NCI-H510A treated with DMSO at 0.1 percent for 48 hours (cell line): ENCODE measurements at places on chromosomes 2 and 18.

GRCh38 chr2:219433666-219434467 is 776 bp upstream of the SPEG start:
- DNase-seq: no peak

GRCh38 chr2:4673025-4673489 is 969.7 kb downstream of the DCDC2C start:
- DNase-seq: peak; percentile 74

- no peak for DNase-seq
Measured at GRCh38 chr2:179654806-179655205, 206.6 kb downstream of the ZNF385B start.

DNA sequence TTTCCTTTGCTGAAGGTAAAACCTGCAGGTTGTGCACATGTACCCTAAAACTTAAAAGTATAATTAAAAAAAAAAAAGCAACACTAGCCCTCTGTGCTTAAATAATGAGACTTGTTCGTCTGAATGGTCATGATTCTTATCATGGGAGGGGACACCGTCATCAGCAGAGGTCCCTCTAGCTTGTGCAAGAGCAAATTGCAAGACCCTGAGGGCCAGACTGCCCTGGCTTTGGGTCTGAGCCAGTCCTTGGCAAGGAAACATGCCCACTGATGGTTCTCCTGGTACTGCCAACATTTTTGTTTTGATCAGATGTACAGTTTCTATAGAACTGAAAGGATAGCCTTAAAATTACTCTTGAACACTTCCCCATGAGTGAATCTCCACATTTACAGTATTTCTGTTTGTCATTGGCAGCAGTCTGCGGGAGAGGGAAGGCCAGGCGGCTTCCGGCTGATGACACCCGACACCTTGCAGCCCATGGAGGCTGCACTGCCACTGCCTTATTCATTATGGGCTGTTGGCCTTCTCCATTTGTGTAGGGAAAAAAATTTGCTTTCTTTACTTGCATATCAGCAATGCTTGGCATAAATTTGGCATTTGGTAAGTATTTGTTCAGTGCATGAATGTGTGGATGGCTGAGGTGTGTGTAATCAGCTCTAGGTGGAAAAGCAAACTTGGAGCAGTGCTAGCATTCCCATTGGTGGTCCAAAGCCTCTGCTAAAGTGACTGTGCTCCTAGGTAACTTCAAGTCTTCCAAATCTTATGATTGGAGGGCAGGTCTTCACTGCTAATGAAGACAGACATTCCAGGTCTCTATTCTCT is 161.6 kb upstream of the ALKAL2 start:
- DNase-seq: peak; percentile 26

GRCh38 chr2:127707890-127708648 is 6.8 kb downstream of the SFT2D3 start:
- no peak for DNase-seq

- DNase-seq: no peak
Measured at GRCh38 chr18:71431171-71431570, 1113.0 kb downstream of the CBLN2 start.

DNA sequence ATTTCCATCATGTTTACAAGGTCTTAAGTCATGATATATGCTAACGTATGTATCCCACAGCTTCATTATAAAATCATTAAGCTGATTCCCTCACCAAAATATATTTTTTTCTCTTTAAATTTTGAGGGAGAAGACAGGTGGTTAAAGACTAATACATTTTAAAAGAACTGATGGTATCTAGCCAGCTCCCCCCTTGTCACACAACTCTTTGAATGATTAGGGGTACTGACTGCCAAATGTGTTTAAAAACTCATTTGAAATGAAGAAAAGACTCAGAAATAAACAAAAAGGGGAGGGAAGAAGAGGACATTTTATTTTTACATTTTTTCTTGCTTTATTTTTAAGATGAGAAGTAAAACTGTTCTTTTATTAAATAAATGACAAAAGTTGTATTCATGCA is 805.3 kb downstream of the SATB2 start:
- DNase-seq: no peak

DNA sequence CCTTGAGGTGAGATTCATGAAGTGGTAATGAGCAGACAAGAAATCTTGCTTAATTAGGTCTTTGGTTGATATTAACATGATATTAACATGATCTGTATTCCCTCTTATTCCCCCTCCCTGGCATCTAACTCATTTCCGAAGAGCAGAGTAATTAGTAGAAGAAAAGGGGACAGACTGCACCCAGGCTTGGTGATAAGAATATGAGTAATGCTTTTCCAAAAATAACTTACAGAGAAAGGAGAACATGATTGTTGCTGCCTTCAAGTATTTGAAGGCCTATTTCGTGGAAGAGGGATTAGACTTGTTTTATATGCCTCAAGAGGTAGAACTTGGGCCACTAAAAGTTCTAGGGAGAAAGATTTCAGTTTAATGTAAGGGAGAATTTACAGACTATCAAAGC is 130.6 kb upstream of the ATP5MC3 start:
- DNase-seq: no peak

GRCh38 chr2:241852981-241853631 is 5.6 kb downstream of the PDCD1 start:
- DNase-seq: no peak
